Stimulated activated CD4-positive, alpha-beta T cell treated with anti-CD3 and anti-CD28 coated beads, Interleukin-4, amount 100 ng/mL, for 4 hours (primary cell): ENCODE measurements at places on chromosomes 2 and 18.

DNA sequence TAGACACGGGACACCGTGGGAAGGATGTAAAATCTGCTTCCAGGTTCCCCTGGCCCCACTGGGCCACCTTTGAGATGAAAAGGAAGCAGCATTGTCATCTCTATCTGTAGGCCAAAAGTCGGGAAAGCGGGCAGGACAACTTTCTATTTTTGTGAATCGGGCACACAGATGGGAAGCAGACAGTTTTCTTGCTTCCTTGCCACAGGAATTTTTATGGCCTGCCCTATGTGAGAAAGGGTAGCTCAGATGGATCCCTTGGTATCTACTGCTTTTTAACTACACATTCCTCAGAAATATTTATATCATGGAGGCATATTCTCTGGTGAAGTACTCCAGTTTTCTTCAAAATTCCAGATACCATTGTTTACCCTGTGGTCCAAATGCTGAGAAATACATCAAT is 735.5 kb downstream of the CBLN2 start:
- DNase-seq: no peak

DNA sequence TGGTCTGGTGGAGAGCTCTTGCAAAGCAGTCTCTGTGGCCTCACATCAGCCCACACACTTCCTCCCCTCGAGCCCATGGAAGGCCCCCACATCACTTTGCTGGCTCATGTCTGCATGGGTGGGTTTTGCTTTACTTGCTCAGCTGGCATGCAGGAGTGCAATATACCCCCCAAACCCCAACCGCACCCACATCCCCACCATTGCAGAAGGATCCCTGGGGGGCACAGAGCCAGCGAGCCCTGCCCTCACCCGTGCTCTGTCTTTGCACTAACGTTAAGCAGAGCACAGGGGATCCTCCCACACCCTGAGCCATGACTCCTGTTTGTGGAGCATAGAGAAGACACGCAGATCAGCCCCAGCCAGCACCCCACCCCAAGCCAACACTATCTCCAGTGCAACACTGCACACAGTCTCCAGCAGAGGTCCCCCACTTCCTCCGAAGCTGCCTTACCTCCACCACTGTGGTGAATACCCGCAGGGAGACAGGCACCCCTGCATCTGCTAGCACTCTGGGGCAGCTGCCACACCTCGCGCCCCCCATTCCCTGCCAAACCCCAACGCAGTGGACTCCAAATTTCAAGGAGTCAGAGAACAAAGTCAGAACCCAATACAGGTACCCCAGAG is 177.8 kb upstream of the RGPD4 start:
- DNase-seq: no peak

DNA sequence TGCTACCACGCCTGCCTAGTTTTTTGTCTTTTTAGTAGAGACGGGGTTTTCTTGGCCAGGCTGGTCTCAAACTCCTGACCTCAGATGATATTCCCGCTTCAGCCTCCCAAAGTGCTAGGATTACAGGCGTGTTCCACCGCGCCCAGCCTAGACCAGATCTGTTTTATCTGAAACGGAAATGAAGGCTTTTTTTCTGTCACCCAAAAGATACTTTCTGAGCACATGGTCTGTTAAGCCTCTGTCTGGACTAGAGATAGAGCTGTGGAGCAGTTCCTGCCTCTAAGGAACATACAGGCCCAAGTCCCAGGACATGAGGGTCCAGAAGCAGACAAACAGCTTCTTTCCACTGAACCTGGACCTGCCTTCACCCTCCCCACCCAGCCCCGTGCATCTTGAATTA is 43.6 kb upstream of the PTMA start:
- DNase-seq: no peak

DNA sequence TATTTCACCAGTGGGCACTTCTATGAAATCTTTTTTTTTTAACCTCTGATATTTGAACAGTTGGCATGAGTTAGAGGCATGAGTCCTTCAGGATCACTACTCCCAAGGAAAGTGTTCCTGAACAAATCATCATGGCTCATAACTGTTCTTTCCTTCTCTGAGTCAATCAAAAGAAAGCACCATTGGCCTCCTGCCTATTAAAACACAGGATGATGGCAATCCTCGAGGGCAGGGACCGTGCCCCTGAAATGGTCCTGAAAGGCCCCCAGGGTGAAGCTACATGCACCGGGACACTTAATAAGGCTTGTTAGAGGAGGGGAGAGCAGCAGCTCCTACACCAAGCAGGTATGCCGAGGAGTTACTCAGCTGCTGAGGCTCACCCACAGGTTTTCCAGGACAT is 43.5 kb downstream of the SLC14A2 start:
- DNase-seq: no peak

- DNase-seq: no peak
These were observed 929.9 kb upstream of the FANCL start for GRCh38 chr2:59171019-59171418.

- no peak for DNase-seq
These were observed 26.6 kb upstream of the MAP3K20 start for GRCh38 chr2:173048897-173049661.

DNA sequence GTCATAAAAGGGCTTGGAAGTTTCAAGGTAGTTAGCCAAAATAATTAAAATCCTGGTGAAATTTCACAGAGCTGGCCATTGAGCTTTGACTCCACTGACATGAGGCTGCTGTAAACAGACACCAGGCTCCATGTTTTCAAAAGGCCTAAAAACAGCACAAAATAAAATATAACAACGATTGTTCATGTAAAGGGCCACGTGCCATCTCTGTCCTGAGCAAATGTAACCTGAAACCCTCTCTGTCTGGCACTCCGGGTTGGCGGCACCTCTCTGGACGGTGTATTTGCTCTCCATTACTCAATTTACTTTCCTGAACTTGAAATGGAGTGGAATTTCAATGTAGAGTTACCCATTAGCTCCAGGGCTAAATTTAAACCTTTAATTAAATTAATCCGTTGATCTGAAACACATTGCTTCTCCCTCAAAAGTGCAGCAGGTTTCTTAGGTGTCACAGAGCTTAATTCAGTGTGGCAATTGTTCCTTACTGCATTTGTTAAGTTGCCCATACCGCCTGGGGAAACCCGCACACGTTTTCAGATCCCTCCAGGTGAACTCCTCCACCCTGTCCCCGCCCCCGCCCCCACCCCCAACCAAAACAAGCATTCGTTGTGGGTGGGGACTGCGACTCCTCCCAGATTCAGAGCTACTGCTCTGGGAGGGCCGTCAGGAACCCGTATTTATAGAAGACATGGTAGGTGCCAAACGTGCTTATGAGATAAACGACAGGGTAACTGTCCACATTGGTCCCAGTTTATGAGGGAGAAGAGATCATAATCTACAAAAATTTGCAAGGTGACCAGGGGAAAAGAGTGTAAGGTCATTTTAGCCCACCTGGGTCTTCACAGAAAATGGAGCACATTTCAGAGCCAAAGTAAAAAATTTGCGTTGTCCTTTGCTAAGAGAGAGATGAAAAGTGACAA is 1.2 kb upstream of the CABLES1 start:
- peak; percentile 25 for DNase-seq

DNA sequence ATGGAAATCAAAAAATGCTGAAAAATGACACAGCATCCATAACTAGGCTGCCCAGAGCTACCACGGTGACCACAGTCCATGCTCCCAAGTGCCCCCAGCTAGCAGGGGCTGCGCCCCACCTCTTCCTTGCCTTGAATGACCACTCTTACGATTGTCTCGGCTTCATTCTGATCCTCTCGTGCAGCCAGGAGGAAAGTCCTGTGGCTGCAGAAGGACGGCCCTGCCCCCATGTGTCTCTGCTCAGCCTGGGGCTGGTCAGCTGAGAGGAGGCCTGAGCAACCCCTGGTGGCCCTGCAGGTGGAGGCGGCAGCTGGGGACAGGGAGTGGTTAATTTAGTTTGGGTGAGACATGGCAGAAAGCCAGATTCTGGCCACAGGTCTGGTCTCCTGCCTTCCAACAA is 54.3 kb downstream of the KCNF1 start:
- DNase-seq: no peak

DNA sequence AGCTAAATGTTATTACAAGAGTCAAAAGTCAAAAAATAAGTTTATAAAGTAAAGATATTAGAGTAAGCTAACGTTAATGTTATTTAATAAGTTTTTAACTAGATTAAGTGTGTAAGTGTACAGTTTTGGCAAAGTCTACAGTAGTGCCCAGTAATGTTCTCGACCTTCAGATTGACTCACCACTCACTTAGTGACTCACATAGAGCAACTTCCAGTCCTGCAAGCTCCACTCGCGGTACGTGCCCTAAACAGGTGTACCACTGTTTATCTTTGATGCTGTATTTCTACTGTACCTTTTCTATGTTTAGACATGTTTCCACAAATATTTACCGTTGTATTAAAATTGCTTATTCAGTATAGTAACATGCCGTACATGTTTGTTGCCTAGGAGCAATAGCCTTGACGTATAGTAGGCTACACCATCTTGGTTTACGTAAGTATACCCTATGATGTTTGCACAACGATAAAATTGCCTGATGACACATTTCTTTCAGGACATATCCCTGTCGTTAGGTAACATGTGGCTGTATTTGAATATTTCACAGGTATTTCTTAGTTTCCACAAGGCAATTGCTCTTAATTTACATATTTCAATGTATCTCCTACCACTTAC is 1641.9 kb upstream of the PIK3C3 start:
- no peak for DNase-seq

GRCh38 chr2:204065566-204065965 is 129.0 kb downstream of the ICOS start:
- DNase-seq: no peak

GRCh38 chr18:48959921-48960920 is 9.5 kb upstream of the SMAD7 start:
- DNase-seq: no peak

- no peak for DNase-seq
These were observed 210.5 kb downstream of the BCL2 start for GRCh38 chr18:63109022-63109421.

DNA sequence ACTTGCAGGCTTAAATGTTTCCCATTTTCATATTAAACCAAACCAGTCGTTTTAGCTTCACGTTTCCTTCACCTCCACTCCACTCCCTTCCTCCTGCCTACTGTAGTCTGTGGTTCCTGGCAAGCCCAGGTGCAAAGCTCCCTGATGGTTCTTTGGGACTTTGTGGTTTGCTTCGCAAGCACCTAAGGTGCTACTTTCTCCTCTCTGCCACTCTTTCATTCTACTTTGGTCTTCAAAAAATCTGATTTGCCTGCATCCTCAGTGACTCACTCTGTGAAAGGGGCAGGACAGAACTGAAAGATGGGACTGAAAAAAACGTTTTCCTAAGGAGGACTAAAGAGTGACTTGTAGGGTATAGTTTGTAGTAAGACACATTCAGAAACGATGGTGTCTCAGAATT is 228.4 kb downstream of the CYRIA start:
- DNase-seq: no peak

GRCh38 chr2:196274387-196274809 is 103.0 kb upstream of the STK17B start:
- no peak for DNase-seq

DNA sequence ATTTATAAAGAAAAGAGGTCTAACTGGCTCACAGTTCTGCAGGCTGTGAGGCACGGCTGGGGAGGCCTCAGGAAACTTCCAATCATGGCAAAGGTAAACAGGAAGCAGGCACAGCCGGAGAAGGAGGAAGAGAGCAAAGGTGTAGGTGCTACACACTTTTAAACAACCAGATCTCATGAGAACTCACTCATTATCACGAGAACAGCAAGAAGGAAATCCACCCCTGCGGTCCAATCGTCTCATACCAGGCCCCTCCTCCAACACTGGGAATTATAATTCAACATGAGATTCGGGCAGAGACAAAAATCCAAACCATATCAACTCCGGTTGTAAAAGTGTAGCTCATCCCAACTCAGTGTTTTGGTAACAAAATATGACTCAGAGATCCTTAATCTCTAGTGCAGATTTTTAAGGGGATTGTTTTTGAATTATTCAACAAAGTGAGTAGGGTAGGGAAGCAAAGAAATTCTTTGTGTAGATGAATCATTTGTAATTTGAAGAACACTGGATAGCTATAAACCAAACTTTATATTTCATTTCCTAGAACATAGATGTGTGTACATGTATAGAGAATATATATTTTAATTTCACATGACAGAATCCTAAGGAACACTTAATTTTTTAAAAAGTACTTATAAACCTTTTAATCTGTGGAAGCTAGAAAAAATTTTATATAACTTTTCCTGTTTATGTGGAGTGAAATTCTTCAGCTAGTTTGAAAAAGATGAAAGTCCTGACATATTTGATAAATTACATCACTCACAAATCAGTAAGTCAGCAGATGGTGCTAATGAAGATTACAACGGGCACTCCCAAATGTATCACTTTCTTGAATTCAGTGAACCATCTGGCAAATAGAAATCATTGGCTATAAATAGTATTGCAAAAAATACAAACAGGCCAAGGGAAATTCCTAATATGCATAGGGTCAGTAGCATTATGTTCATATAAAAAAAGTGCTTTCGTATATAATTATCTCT is 130.1 kb downstream of the OLA1 start:
- DNase-seq: no peak

DNA sequence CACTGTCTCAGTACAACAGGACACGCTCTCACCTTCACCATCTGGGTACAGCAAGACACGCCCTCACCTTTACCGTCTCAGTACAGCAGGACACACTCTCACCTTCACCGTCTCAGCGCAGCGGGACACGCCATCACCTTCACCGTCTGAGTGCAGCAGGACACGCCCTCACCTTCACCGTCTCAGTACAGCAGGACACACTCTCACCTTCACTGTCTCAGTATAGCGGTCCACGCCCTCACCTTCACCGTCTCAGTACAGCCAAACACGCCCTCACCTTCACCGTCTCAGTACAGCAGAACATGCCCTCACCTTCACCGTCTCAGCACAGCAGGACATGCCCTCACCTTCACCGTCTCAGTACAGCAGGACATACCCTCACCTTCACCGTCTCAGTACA is 109.9 kb upstream of the CTDP1 start:
- no peak for DNase-seq

GRCh38 chr18:4454537-4455112 is 482 bp downstream of the DLGAP1 start:
- DNase-seq: no peak

DNA sequence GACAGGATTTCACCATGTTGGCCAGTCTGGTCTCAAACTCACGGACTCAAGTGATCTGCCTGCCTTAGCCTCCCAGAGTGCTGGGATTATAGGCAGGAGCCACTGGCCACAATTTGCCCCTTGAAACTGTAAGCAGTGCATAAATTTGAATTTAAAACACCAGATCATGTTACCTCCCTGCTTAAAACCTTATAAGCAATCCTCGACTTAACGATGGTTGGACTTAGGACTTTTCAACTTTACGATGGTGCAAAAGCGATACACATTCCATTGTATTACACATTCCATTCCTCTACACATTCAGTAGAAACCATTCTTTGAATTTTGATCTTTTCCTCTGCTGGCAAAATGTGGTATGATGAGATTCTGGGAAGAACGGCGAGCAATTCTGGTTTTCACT is 23.2 kb upstream of the EFR3B start:
- no peak for DNase-seq

DNA sequence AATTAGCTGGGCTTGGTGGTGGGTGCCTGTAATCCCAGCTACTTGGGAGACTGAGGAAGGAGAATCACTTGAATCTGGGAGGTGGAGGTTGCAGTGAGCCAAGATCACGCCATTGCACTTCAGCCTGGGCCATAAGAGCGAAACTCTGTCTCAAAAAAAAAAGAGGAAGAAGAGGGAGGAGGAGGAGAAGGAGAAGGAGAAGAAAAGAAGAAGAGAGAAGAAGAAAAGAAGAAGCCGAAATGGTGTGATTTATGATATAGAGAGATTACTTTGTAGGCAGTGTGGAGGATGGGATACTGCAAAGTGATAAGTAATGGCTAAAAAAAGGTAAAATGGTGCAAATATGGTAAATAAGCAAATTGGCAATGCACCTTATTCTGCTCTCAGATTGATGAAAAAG is 25.1 kb downstream of the THNSL2 start:
- DNase-seq: no peak

- no peak for DNase-seq
These were observed 215.6 kb upstream of the MAP2 start for GRCh38 chr2:209208211-209208610.
